ENCODE measurements at places on chromosomes 13 and 19.
A peak's percentile ranks its signal among the peaks of the same experiment; 100 is the strongest.

- peak; percentile 30 for DNase-seq
Measured at GRCh38 chr13:30572859-30573275, 44.9 kb upstream of the USPL1 start.

- no peak for DNase-seq
Measured at GRCh38 chr13:77789376-77789775, 91.9 kb downstream of the SLAIN1 start.

DNA sequence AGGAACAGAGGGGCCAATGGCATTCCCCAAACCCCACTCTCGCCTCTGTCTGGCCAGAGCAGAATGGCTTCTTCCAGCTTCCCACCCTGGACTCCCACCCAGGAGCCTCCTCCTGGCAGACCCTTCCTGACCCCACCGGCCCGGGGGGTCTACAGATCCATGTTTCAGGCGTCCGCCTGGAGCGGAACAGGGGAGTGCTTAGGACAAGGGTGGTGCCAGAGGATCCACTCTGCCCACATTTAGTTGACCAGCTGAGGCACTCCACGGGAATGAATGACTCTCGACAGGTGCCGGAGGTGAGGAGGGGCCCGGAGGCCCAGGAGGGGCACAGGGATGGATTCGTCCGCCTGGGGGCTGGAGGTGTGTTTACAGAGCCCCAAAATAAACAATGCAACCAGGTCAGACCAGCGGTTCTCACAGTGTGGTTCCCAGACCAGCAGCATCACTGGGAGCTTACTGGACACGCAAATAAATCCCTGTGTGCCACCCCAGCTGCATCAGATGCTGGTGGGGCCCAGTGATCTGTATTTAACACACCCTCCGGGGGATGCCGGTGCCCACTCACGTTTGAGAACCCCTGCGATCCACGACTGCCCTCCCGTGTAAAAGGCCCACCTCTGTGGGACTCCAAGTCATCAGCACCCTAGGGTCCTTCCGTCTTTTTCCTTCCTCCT is 15.1 kb upstream of the NCCRP1 start:
- DNase-seq = no peak

- DNase-seq = no peak
Measured at GRCh38 chr13:73168953-73169401, 110.2 kb downstream of the KLF5 start.

DNA sequence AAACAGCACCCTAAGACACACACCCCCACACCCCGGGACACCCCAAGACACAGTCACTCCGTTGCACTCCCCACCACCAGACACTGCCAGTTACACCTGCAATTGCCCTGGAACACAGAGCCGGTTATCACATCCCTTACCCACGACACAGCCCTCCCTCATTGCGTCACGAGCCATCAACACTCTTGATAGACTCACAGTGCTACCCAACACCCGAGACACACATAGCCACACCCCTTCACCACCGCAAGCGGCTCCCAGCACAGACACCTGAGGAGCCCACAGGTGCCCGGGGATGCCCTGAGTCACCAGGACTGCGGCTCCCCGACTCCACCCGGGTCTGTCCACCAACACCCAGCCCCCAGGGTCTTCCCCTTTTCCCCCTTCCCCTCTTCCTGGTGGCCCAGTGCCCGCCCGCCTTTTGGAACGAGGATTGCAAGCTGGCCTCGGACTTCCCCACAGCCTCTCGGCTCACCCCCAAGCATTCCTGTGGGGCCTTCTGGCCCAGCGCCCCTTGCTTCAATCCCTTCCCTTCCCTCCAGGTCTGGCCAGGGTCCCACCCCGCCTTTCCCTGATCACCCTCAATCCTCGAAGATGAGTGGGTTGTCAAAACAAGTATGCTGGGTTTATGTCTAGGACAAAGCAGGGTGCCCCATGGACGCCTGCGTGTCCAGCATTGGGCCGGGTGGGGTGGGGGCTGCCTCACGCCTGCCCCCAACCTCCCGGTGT is 1.7 kb upstream of the PTGER1 start:
- DNase-seq = no peak

DNA sequence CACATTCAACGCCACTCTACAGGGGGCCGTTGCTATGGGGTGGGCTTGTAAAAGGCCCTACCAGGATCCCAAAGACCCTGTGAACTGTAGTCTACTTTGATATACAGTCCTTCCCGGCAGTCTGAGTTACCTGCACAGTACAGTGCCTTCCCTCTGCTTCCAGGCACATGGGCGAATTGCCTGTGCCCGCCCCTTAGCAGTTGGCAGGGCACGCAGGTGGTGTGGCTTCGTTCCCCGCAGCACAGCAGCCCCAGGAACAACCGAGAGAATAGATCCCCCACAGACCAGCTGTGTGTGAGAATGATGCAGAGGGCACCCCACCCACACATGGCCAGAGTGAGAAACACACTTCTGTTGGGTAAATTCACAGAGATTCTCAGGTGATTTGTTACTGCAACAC is 60.6 kb downstream of the MRPL57 start:
- no peak for DNase-seq

DNA sequence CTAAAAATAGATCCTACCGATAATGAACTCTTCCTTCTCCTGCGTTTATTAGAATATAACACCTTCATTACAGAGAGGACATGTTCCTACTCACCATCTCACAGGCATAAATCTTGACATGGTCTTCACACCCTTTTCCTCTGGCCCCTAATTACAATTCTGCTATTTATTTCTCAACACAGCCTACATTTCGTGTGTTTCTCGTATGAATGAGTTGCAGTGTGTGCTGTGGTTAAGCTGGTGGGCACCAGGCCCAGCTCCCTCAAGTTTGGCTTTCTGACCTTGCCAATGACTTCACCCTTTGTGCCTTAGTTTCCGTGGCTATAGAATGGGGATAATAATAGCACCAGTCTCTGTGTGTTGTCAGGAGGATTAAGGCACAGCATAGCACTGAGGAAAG is 12.3 kb upstream of the KATNAL1 start:
- DNase-seq = no peak

DNA sequence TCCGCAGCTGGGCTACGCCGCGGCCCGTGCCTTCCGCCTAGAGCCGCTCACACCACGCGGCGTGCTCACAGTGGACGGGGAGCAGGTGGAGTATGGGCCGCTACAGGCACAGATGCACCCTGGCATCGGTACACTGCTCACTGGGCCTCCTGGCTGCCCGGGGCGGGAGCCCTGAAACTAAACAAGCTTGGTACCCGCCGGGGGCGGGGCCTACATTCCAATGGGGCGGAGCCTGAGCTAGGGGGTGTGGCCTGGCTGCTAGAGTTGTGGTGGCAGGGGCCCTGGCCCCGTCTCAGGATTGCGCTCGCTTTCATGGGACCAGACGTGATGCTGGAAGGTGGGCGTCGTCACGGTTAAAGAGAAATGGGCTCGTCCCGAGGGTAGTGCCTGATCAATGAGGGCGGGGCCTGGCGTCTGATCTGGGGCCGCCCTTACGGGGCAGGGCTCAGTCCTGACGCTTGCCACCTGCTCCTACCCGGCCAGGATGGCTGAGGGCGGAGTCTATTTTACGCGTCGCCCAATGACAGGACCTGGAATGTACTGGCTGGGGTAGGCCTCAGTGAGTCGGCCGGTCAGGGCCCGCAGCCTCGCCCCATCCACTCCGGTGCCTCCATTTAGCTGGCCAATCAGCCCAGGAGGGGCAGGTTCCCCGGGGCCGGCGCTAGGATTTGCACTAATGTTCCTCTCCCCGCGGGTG is 7.4 kb downstream of the DBP start:
- DNase-seq = no peak

GRCh38 chr13:33101835-33102234 is 85.6 kb downstream of the KL start:
- no peak for DNase-seq

DNA sequence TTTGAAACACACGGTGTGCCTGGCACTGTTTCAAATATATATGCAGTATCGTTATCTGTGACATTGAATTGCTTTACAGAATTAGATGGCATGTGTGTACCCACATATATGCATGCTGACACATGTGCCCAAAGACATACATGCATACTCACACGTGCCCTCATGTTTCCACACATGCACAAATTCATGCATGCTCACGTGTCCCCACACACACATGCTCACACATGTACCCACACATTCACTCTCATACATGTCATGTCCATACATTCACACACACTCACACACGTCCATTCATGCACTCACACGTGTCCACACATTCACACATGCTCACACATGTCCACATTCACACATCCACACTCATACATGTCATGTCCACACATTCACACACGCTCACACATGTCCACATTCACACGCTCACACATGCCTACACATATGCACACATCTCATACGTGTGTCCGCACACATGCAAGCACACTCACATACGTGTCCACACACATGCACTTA is 17.9 kb upstream of the C13orf46 start:
- no peak for DNase-seq

DNA sequence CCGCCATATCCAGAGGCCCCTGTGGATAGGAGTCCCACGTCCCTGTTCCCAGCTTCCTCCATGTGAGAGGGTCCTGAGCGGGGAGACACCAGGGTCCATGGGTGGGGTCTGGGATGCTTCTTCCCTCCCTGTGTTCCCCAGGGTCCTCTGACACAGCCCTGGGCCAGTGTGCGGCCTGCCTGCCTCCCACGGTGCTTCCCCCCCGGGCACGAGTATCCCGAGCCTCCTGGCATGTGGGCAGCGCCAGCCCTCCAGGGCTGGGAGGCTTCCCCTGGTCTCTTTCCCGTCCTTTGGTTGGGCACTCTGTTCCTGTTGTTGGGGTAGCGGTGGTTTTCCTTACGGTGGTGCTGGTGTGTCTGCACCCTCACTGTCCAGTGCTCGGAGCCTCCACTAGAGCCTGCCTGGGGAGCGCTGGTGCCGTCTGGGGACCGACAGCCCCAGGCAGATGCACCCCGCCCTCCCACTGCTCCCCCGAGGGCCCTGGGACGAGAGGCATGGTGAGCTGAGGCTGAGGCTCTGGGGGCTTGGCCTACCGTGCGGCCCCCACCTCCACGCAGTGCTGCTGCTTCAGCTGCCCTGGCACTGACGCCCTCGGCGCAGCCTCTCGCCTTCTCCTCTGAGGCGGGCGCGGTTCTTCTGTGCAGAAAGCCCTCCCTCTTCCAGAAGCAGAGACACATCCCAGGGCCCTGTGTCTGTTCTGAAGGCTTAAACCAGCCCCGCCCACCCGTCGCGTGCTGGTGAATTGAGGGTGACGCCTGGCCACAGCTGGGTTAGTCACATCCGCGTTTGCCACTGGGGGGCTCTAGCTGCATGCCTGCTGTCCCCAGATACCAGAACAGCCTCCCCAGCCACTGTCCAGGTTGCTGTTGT is 27.9 kb downstream of the PLEKHJ1 start:
- DNase-seq = no peak

DNA sequence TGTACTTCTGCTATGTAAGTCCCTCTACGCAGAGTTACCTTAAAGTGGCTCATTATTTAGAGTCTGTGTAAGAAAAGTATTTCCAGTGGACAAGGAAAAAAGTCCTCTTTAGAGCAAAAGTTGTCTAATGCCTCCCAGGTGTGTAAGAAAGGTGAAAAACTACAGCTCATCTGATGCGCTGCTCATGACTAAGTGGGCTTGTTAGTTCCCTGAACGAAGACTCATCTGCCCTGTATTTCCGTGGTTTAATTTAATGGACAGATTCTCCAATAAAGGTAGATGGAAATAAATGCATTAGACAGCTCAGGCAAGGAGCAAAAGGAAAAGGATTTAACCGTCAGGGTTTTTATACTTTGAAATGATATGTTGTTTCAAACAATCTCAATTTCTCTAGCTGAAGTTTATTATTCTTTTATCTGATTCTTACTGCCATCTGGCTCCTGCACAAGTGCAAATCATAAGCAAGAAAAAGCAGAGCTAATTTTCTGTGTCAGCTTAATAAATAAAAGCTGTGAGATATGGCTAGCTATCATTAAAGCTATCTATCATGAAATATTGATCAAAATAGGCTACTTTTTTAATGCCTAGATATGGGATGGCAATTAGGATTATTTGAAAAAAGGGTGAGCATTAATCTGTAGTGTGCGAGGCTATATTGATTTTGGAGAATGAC is 73.7 kb upstream of the PCDH9 start:
- no peak for DNase-seq

DNA sequence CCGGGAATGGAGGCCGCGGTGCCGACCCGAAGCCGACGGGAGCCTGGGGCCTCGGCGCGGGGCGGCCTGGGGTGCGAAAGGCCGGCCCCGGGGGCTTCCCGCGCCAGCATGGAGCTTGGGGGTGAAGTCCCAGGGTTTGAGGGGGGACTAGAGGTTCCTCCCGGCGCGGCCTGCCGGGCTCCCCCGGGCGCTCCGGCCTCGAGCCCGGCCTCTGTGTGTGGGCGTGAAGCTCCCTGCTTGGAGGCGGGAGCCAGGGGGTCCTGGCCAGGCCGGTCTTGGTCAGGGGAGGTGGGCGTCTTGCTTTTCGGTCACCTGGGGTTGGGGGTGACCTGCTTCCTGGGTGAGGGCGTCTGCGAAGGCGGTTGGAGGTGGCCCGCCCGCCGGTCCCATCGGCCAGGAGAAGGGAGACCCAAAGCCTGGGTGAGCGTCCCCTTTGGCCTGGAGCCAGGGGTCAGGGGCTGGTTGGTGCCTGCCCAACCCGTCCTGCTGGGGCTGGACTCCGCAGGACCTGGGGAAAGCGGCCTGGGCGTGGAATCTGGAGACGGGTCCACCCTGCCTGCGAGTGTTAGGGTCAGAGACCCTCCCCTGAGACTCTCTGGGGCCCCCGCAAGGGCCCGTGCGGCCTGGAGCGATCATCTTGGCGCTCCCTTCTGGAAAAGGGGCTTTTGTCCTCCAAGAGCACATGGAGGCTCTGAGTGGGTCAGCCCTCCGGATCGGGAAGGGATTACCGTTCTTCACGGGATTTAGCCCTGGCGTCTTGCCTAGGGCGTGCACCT is 535 bp downstream of the BSG start:
- DNase-seq = no peak
